ENCODE measurements at places on chromosomes 4 and X. TPM values are rescaled to one million over a fixed set of nuclear protein-coding genes. Genes with fewer than 3 reads are reported as not detected.
A peak's percentile ranks its signal among the peaks of the same experiment; 100 is the strongest.

FRMD7 gene
- total RNA-seq, result not detected

- DNase-seq, result no peak
- peaks cover 18% of the 10 kb centered on the region for H3K27me3 ChIP-seq
- no peak overlapping the region for H3K27ac ChIP-seq
- H3K36me3 ChIP-seq, result no peaks in the 10 kb centered on the region
- H3K4me3 ChIP-seq, result no peak overlapping the region
Measured at GRCh38 chr4:16055873-16056272, 27.9 kb downstream of the PROM1 start.

DNA sequence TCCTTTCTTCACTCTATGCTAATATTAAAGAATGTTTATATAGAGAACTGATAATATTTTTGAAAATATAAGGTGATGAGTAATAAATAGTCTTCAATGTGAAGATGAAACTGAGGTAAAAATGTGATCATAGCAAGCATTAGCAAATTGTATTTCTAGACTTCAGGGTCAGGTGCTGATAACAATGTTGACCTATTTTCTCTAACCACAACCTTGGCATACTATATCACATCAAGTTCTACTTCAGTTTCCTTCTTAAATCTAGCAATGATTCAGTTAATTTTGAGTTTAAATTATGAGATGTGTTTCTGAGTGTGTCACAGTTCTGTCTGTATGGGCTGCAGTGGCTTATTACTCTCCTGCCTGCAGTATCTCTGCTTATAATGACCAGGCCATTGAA lies 209.4 kb downstream of the RAPGEF2 start:
- no peaks in the 10 kb centered on the region for H3K36me3 ChIP-seq
- H3K4me3 ChIP-seq, result peak overlapping the region; percentile 38
- H3K27ac ChIP-seq, result peak overlapping the region; percentile 56
- H3K27me3 ChIP-seq, result no peaks in the 10 kb centered on the region

- peaks cover 32% of the 10 kb centered on the region for H3K36me3 ChIP-seq
- H3K27ac ChIP-seq, result no peak overlapping the region
- no peaks in the 10 kb centered on the region for H3K4me1 ChIP-seq
- no peaks in the 10 kb centered on the region for H3K27me3 ChIP-seq
Measured at GRCh38 chr4:119266153-119266552, 53.6 kb downstream of the USP53 start.

- H3K27me3 ChIP-seq, result no peaks in the 10 kb centered on the region
- no peak for DNase-seq
- H3K36me3 ChIP-seq, result no peaks in the 10 kb centered on the region
- no peaks in the 10 kb centered on the region for H3K4me1 ChIP-seq
Measured at GRCh38 chr4:21507439-21507838, 441.1 kb downstream of the KCNIP4 start.

NXF2B gene
- total RNA-seq, result not detected

GRCh38 chr4:122992057-122992456 lies 69.7 kb upstream of the NUDT6 start:
- no peak for DNase-seq
- peaks cover 24% of the 10 kb centered on the region for H3K36me3 ChIP-seq
- H3K4me1 ChIP-seq, result no peaks in the 10 kb centered on the region
- H3K27me3 ChIP-seq, result no peaks in the 10 kb centered on the region
- no peak overlapping the region for H3K4me3 ChIP-seq

DNA sequence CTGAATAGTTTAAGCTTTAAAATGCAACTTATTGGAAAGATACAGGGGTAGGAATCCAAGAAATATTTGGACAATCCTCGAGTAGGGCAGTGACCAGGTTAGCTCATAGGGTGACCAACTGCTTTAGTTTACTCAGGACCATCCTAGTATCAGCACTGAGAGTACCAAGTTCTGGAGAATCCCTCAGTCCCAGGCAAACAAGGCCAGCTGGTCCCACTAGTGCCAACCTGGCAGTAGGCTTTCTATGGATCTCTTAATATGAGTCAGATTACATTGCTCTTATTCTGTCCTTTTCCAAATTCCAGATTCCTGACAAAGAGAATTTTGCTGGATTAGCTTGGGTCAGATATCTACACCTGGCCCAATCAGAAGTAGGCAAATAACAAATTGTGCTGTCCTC lies 493.7 kb downstream of the KCNIP4 start:
- H3K4me3 ChIP-seq, result no peak overlapping the region
- DNase-seq, result no peak
- H3K27ac ChIP-seq, result no peak overlapping the region
- no peaks in the 10 kb centered on the region for H3K4me1 ChIP-seq

- H3K36me3 ChIP-seq, result no peaks in the 10 kb centered on the region
- H3K4me3 ChIP-seq, result no peak within 1 kb of the TSS
- no peaks in the 10 kb centered on the region for H3K4me1 ChIP-seq
- DNase-seq, result peak; percentile 81
- H3K27me3 ChIP-seq, result no peaks in the 10 kb centered on the region
- H3K27ac ChIP-seq, result peak within 1 kb of the TSS; percentile 74
Measured at GRCh38 chrX:103310555-103311398, at the start of gene BEX2. BEX2 (minus strand) TSS chrX:103310990; CDS start chrX:103309976, 1,014 bp downstream.

- DNase-seq, result no peak
- no peaks in the 10 kb centered on the region for H3K36me3 ChIP-seq
- H3K4me1 ChIP-seq, result no peaks in the 10 kb centered on the region
- H3K27me3 ChIP-seq, result no peaks in the 10 kb centered on the region
Measured at GRCh38 chrX:100944601-100945000, 15.9 kb upstream of the XKRX start.

GRCh38 chrX:40245488-40246071 lies 147.8 kb upstream of the BCOR start:
- DNase-seq, result peak; percentile 10
- H3K4me1 ChIP-seq, result peaks cover 3% of the 10 kb centered on the region
- H3K27ac ChIP-seq, result no peak overlapping the region
- H3K36me3 ChIP-seq, result no peaks in the 10 kb centered on the region
- H3K4me3 ChIP-seq, result no peak overlapping the region

DNA sequence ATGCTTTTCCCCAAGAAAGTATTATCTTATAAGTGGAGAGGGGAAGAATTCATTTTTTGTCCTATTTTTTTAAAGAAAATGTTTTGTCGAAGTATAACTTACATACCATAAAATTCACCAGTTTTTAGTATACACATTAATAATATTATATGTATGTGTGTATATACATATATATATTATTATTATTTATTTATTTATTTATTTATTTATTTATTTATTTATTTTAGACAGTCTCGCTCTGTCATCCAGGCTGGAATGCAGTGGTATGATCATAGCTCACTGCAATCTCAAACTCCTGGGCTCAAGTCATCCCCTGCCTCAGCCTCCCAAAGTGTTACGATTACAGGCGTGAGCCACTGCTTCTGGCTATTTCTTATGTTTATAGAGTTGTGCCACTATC lies 334.1 kb downstream of the ZNF674 start:
- no peaks in the 10 kb centered on the region for H3K27me3 ChIP-seq
- no peaks in the 10 kb centered on the region for H3K36me3 ChIP-seq
- H3K27ac ChIP-seq, result no peak overlapping the region
- no peaks in the 10 kb centered on the region for H3K4me1 ChIP-seq
- DNase-seq, result no peak

AWAT2 gene
- not detected for total RNA-seq

DNA sequence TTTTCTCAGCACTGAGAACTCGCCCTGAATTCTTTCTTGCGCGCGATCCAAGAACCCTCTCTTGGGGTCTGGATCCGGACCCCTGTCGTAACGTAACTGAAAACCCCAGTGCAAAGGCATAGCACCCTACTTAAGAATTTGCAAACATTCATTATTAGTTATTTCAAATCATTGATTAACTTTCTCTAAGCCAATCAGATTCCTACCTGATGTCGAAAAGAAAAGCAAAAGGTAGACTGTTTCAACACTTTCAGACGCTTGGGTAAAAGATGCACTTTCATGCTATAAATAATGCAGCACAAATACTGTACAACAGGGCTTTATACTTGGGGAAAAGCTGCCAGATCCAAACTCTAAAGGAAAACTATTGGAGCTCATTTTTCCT lies 817 bp upstream of the WDR19 start:
- H3K4me3 ChIP-seq, result peak overlapping the region; percentile 84
- DNase-seq, result no peak
- H3K27me3 ChIP-seq, result peaks cover 5% of the 10 kb centered on the region
- H3K27ac ChIP-seq, result peak overlapping the region; percentile 81
- peaks cover 16% of the 10 kb centered on the region for H3K4me1 ChIP-seq
- no peaks in the 10 kb centered on the region for H3K36me3 ChIP-seq

GRCh38 chr4:184310881-184311709 lies 93.4 kb upstream of the ENPP6 start:
- no peak overlapping the region for H3K27ac ChIP-seq
- H3K27me3 ChIP-seq, result no peaks in the 10 kb centered on the region
- no peak overlapping the region for H3K4me3 ChIP-seq
- no peaks in the 10 kb centered on the region for H3K36me3 ChIP-seq

All from CD4-positive, CD25-positive, alpha-beta regulatory T cell (primary cell).